ENCODE measurements at places on chromosomes 2 and 18.

GRCh38 chr2:138373993-138374408, 127.6 kb upstream of the SPOPL start:
- DNase-seq = no peak

DNA sequence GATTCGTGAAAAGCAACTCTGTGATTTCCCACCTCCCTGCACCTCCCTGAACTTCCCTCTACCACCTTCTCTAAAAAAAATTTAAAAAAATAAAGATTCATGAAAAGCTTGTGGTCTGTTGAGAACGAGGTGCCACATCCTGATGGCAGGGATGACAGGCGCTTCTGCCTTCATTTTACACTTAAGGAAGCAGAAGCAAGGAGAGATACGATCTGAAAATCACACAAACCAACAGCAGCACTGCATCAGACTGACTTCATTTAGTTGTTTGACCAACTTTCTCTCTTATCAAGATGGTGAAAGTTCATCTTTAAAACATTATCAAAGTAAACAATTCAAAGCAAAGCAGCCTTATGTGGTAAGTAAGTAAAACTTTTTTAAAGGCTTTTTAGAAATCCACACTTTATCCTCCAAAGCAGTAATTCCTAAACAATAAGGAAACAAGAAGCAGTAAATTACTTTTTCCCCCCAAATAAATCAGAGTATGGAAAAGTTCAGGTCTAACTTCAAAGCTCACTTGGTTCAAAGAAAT, 15.5 kb downstream of the WDFY1 start:
- peak; percentile 69 for DNase-seq

DNA sequence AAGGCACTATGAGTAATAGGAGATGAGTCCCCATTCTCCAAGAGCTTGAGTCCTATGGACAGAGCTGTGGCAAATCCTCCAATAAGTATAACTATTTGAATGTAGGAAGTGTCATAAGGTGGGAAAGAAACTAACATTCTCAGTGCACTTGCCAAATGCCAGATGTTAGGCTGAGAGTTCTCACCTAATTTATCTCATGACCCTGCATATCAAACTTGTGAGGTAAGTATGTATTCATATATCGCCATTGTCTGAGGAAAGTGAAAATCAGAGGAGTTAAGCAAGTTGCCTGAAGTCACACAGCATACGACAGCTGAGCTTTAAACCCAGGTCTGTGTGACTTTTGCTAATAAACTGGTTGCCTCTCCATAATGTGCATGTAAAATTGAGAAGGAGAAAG, 169.5 kb downstream of the TTC32 start:
- DNase-seq = no peak

- no peak for DNase-seq
These were observed 279.7 kb downstream of the MBD5 start for GRCh38 chr2:148300544-148300943.

- peak; percentile 17 for DNase-seq
These were observed 26.9 kb upstream of the GPR75 start for GRCh38 chr2:53886406-53887280.

GRCh38 chr2:160352500-160352899, 141.1 kb downstream of the RBMS1 start:
- no peak for DNase-seq

DNA sequence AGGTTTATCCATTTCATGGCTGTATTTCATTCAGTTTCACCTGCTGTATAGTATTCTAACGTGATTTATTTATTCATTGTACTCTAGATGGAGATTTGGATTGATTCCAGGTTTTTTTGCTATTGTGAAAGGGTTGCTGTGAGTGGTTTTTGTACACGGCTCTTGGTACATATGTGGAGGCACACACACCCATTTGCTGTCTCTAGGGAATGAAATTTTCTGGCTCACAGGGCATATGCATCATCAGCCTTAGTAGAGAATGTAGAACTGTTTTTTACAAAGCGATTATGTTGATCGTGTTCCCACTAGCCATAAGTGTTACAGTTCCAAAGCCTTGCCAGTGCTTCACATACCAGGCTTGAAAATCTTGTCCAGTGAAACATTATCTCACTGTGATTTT, 5.1 kb downstream of the SPTBN1 start:
- no peak for DNase-seq

DNA sequence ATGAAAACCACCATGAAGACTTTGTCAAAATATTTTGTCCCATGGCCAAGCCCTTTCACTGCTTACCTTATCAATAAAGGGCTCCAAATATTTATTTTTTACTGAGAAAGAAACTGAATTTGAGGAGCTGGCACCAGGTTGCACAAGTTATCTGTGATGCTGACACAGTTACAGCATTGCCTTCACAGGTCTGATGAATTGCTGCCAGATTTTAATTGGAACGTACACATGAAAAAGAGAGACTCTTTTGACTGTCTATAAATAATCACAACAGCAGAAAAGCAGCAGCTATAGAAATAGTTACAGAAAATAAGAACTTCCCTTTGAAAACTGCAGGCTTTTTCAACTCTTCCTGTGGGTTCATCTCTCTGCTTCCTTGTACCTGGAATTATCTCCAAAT, 23.9 kb downstream of the TMEM200C start:
- no peak for DNase-seq

- DNase-seq = no peak
These were observed 53.1 kb downstream of the ACVR1 start for GRCh38 chr2:157822993-157823392.

- no peak for DNase-seq
These were observed 49.9 kb downstream of the ZAP70 start for GRCh38 chr2:97763176-97763845.

- DNase-seq = no peak
These were observed 5.6 kb downstream of the IKZF2 start for GRCh38 chr2:213145715-213146242.

DNA sequence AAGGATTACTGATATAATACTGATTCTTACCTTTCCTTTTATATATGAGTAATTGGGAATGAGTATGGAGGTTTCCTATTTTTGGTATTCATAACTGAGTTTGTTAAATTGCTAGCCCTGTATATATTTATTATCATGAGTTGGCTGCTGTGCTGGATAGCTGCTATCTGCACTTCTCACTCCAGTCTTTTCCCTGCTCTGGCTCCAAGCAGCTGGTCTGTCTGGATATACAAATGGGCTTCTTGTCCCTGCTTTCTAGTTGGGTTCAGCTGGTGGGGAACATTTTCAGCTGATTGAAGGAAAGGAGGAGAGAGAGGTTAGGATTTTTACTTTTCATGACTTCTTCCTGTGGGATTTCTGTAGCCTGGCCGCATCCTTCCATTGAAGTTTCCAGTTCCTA, 41.2 kb downstream of the AGFG1 start:
- DNase-seq = no peak

DNA sequence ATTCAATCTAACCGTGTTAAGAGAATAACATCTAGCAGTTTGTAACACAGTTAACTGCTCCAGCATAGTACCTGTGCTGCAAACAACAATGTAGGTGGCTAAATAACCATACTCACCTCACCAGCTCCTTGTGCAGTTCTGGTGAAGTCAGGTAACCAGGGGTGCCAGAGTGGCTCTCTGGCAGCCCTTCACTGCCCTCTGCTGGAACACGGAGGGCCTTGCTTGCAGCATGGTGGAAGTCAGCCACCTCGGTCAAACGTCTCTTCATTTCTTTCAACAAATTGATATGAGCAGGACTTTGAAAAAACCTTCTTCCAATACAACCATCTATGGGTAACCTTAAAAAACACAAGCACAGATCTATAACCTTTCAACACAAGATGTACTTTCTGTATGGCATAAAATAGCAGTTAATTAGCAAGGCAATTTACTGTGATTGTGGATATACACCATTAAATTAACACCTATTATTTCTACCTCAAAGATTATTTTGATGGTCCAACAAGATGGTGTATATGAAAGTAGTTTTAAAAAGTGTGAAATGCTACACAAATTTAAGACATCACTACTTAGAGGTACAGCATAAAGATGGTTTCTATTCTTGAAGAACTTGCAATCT, 56.6 kb downstream of the EPG5 start:
- peak; percentile 16 for DNase-seq

DNA sequence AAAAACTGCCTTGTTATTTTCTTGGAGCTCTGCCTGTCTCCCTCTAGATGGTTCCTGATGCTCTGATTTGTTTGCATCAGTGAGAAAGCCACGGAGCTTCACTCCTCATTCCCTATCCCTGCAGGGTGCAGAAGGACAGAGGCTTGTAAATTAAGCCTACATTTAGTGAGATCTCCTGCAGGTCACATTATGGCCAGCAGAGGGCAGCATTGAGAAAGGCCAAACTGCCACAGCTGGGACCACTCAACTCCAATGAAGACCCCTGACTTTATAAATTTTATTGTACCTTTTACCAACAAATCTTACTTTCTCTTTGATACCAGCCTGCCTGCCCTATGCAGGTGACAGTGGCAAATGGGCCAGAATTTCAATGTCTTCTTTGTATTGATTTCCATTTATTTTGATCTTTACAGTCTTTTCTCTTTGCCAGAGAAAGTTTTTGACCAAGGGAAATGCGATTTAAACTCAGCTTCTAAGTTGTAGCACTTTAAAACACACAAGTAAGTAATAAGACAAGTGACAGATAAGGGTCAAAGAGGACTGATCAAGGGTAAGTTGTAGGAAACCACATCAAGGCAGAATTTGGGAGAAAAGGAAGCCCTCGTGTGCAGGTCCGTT, 1029.1 kb upstream of the KLHL29 start:
- peak; percentile 8 for DNase-seq

DNA sequence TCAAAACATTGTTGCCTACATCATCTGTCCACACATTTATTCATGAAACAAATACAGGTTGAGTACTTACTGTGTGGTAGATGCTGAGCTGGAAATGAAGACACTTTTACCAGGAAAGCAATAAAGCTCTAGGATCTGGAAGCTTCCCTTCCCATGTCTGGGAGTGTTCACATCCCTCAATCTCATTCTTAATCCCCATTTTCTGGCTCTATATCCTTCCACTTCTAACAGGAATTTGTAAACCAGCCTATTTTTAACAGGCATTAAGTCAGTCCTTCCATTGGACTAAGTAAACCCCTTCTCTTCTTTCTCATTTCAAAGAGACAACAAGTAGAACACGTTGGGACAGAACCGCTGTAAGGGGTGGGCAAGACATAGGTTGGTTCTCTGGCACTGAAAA, 589.5 kb downstream of the ARHGAP15 start:
- no peak for DNase-seq

GRCh38 chr2:1268034-1268433, 145.2 kb upstream of the TPO start:
- DNase-seq = no peak

DNA sequence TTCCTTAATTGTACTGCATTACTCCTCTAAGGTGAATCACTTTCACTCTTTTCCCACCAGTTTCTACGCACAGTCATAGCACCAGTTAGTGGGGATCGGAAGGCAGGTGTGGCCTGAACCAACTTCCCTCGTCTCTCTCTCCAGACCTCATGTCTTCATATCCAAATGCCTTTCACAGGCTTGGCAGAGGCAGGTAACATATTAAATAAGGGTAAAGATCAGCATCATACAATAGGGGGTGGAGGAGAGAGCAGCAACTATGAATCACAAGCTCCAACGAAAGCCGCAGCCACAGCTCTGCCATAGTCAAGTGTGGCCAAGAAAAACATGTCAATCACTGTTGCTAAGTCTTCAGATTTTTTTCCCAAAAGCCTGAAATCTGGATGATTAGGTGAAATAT, 40.3 kb downstream of the AP1S3 start:
- no peak for DNase-seq

- no peak for DNase-seq
These were observed 33.4 kb upstream of the SLC9A2 start for GRCh38 chr2:102585847-102586404.

- no peak for DNase-seq
These were observed 120.8 kb downstream of the MCFD2 start for GRCh38 chr2:46794693-46795317.

DNA sequence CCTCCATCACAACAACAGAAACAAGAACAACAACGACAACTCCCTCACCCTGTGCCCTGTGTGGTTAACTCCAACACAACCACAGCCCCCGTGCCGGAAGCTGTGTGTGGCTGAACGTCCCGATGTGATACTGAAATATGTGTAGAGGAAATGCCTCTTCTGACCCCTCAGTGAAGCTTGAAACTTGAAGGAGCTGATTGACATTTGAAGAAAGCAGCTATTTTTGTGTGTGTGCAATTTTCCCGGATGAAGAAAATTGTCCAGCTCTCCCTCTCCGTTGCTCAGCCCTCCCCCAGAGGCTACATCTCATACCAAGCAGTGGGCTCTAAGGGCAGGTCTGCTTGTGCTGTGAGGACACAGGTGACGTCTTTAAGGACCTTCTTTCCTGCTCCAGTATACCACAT, 173.8 kb downstream of the ICOS start:
- peak; percentile 14 for DNase-seq

DNA sequence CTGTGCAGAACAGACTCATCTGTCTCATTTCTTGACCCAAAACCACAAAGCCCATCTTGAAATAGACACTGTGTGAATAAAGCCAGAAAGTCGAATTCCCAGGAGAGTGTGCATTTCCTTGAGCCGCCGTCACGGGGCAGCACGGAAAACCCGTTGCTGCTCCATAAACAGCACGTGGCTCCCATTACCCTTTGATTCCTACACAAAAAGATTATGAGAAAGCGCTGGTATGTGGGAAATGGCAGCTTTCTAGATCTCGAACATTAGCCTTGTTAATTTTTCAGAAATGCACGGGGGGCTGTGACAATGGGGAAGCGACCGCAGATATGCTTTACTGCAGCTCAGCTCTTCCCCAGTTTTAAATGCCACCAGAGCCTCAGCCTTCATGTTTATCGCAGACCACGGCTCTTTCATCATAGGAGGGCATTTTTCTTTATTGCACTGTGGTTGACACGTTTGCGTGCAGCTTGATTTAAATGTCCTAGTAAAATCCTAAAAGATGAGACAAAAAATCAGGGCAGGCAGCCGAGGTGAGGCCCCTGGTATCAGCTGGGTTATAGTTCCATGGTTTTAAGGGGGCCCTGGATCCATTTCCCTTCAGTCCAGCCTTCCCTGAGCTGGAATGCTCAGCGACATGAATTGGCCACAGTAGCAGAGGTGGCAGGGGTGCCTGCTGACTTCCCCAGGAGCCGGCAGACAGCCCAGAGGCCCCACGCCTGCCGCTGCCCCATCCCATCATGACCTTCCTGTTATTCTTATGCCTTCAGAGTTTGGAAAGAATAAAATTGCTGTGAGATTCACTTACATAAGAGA, 249.3 kb downstream of the NDUFA10 start:
- DNase-seq = no peak

DNA sequence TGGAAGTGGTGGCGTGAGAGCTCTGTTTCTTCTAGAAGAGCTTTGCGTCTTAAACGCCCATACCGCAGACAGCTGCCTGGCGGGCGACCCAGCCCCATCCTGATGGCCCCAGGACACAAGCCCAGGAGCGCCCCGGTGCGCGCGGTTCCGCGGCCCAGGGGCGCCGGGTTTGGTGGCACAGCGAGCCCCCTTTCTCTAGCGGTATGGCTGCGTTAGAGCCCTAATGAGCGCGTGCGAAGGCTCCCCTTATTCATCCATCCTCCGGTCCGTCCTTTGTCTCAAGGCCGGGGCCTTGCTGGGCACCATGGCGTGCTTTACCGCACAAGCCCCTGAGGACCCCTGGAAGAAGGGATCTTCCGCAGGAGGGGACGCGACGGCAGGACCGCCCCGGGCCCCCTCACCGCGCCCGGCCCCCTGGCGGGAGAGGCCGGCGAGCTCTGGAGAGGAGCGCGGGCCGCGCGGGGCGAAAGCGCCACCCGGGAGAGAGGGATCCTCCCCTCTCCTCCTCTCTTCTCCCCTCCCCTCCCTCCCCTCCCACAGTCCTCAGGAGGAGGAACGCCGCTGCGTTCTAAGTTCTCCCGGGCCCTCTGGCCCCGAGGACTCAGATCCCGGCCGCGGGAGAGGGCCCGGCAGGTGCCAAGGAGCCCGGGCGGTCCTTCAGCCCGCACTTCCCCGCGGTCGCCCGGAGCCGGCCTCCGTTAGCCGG, 626 bp upstream of the SLC1A4 start:
- DNase-seq = peak; percentile 34
